ENCODE measurements at places on chromosomes 2 and 18. TPM values are rescaled to one million over a fixed set of nuclear protein-coding genes. Genes with fewer than 3 reads are reported as not detected.

GRCh38 chr2:186572705-186573104 is 17.2 kb upstream of the ITGAV start:
- DNase-seq = no peak

NRP2 gene
- polyA plus RNA-seq = 59.2 TPM

DNA sequence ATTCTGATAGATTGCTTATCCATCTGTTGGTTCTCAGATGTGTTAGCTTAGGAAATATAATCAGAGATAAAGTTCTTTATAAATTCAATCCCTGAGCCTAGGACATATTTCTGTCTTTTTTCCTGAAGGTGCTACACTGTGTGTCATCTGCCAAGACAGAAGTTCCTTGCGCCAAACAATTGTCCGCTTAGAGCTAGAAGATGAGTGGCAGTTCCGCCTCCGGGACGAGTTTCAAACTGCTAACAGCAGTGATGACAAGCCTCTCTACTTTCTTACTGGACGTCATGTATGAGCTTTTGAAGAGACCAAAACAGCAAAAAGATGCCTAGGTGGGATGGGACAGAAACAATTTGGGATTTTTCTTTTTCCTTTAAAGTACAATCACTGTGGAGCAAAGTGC is 78.0 kb downstream of the ESCO1 start:
- DNase-seq = no peak

DNA sequence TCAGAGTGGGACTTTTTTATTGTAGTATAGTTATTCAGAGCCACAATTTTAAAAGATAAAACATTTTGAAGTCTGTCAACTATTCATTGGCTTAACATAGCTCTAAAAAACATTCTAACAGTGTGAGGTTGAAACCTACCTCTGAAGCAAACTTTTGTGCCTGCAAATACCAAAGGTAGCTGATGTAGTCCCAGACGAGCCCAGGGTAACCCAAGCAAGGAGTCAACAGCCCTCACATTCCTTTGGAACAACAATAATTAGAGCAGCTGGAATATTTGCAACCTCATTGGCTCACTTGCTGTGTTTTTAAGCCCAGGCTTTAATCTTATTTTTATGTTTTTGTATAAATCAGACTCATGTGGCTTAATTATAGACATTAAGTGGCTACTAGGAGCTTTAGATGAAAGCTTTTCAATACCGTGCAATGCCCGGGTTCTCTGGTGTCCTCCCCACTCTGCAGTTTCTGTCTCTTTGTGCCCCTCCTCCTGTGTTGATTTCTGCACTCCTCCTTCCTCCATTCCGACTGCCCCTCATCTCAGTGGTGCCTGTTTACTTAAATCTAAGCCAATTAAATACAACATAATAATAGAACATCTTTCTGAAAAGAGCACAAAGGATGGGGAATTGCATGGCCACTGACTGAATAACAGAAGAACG is 157.9 kb upstream of the UNC80 start:
- no peak for DNase-seq

PLA2R1 gene
- polyA plus RNA-seq = 106 TPM

DNA sequence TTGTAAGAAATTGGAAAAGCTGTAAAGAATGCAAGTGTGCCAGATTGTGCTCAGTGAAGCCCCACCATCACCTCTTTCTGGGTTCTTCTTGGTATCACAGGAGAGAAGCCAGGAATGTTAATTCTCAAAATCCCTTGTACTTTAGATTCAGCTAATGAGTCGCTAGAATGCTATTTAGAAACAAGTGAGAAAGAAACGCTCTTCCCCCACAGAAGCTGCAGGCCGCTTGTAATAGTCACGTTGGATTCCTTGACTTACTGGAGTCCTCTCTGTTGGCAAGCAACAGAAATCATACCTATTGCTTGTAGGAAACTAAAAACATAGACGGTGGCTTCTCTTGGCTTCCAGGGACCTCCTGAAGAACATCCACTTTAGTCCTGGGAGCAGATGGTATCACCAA is 375.6 kb upstream of the LRATD1 start:
- no peak for DNase-seq

CREG2 gene
- 0.93 TPM for polyA plus RNA-seq

- DNase-seq = no peak
These were observed 36.2 kb downstream of the THADA start for GRCh38 chr2:43559391-43560230.

RAPH1 gene
- 15.7 TPM for polyA plus RNA-seq

DNA sequence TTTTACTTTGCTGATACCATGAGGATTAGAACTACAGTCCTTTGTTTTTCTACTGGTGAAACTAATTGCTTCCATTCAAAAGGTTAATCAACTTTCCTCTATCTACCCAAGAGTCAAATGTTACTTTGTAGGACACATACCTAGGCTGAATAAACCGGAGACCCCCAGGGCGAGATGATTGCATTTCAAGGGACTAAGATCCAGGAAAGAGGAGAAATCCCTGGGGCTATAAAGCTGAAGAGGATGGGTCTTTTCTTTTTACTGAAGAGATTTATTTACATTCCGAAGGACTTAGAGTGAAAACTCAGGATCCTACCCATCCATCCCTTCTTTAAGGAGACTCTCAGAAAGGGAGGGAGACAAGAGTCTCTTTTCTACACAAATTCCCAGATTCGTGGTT is 331.9 kb downstream of the CDH19 start:
- DNase-seq = no peak

DNA sequence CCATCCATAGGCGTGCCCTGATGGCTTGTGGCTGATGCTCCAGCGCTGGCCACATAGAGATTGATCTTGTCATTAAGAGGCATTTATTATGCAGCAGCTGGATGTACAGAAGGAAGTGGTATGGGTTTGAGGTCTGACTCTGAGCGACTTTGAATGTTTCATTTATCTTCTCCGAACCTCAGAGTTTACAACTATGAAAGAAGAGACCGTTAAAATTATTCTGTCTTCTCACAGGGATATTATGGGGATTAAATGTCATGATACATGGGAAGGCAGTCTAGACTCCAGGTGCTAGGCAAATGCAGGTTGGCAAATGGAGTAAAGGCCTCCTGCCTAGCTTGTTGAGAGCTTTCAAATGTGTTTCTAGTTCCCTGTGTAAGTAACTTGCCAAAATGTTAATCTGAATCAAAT is 30.3 kb downstream of the MOGAT1 start:
- no peak for DNase-seq

PRSS56 gene
- polyA plus RNA-seq = not detected

DNA sequence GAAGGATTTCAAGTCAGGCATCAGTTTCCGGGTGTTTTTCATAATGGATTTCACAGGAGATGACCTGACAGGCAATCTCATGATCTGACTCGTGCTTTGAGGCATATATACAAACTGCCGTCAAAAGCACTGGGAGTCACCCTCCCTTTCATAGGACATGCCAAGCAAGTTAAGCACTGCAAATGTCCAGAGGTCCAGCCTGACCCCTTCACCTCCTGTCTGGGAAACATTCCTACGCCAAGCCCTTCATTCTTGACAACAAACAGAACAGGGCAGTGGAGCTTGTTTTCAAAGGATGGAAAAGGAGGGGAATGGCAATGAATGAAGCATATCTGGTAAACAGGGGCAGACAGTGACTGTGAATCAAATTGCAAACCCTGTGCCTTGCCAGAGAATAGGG is 963.6 kb downstream of the BCL11A start:
- no peak for DNase-seq

RPL31 gene
- 2,799 TPM for polyA plus RNA-seq

DNA sequence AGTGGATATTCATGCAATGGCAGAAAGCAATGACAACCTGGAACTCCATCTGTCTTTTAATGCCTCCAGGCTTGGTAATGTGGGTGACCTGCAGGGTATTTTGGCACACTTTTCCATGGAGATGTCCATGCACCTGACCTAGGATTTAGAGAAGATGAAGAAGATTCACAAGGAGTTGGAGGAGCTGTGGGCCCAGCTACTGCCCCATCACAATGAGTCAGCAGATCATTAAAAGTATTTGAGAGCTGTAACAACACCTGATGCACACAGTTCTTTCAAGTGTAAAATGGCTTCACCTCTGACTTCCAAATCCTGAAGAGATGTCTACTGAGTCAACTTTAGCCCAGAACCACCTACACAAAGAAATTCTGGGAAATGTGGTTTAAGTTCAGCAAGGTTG is 22.1 kb upstream of the OSR1 start:
- no peak for DNase-seq

- no peak for DNase-seq
These were observed 452.1 kb upstream of the ST6GAL2 start for GRCh38 chr2:107338059-107338458.

CD8B2 gene
- 0.14 TPM for polyA plus RNA-seq

- DNase-seq = no peak
These were observed 35.8 kb downstream of the MTERF4 start for GRCh38 chr2:241066171-241066892.

DNA sequence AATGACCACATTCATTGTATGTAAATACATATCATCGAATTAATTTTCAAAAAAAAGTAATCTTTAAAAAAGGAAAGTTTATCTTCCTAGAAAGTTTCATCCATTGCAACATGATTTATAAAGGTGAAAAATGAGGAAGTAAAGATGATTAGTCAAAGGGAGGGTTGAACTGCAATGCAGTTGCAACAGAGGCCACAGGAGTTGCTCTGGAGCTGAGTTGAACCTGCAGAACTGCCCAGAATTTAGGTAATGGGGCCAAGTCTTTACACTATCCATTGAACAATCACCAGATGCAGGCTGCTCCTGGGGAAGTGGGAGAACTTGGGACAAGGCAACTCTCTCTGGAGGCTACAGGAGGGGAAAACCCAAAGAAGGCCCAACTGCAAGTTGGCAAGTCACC is 390.7 kb downstream of the METTL4 start:
- no peak for DNase-seq

ASXL3 gene
- polyA plus RNA-seq = 5.6 TPM

CCDC178 gene
- 2.4 TPM for polyA plus RNA-seq

CRYGD gene
- not detected for polyA plus RNA-seq

DNA sequence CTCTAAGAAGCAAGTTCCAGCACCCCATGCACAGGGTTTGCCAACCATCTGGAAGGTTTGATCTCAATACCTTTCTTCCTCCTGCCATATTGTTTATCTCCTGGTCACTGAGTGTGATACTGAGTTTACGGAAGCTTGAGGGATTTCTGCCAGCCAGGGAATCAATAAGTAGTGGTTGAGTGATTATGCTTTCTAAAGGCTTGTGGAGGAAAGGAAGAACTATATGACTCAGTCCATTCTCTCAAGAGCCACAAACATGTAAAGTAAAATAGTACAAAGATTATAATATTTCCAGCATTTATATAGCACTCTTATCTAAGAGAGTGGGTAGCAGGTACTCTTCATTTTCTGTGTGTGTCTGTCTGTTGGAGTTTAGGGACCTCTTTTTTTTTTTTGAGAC is 49.2 kb downstream of the SLC4A3 start:
- DNase-seq = no peak

DNA sequence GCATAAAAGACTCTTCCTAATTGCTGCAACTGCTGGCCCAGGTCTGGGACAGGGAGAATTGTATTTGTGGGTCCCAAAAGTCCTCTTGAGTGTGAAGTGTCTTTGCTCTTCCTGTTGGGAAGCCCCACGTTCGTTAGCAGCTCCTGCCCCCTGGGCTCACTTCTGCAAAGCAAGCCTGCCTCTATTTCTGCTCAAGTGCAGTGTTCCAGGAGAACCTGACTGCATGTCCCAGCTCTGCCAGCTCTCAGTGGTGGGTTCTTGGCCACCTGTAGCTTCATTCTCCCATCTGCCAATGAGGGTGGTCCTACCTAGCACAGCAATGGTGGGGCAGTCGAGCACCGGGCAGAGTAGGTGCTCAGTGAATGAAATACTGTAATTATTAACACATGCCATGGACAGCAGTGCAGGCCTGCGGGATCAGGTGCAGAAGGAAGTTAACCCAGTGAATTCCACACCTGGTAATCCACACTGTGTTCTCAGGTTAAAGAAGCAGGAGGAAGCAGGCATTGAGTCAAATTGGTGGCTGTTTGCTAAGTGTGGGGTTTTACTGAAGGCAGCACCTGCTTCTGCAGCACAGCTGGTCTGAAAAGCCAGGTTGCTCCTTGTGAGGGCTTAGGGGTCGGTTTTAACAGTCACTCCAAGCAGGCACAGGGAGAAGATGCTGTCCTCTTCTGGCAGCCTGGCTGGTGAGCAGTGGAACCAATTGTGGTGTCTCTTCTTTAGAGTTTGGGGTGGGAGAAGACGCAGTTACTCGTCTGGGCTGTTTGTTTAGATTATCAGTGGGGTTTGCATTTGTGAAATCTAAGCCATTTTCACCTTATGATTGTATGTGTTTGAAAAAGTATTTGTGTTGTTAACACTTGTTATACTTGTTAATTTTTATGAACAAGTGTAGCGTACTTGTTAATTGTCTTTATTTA is 54.3 kb downstream of the DGKD start:
- no peak for DNase-seq

- no peak for DNase-seq
These were observed 6.6 kb upstream of the OXER1 start for GRCh38 chr2:42770288-42771131.

FZD7 gene
- polyA plus RNA-seq = 72.4 TPM

DNA sequence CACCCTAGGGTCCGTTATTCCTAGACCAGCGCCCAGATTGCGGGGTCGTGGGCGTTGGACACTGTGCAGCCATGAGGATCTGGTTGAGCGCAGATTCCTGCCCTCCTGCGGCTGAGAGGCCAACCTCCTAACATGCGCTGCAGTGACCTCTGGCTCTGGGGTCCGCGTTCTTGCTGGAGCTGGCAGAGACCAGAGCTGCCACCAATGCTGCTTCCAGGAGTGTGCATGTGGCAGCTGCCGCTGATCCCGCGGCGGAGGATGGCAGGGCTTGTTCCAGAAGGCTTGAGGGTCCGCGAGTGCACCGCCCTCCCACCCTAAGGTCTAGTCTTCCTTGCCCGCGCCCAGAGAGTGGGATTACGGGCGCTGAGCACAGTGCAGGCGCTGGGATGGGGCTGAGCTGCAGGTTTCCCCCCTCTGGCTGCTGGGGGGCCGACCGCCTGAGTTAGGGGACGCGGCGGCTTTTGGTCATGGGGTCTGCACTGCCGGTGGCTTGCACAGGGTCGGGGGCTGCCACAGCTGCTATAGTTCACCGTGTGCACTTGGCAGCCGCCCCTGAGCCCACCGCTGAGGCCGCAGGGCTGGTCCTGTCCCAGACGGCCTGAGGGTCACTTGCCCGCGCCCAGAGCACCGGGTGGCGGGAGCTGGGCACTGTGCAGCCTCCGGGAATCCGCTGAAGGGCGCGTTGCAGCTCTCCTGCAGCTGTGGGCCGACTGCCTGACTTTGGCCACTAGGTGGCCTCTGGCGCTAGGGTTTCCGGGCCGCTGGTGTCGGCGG is 145.9 kb downstream of the CCDC74A start:
- DNase-seq = peak; percentile 36
